ENCODE measurements at places on chromosomes 4 and X.
A peak's percentile ranks its signal among the peaks of the same experiment; 100 is the strongest.

DNA sequence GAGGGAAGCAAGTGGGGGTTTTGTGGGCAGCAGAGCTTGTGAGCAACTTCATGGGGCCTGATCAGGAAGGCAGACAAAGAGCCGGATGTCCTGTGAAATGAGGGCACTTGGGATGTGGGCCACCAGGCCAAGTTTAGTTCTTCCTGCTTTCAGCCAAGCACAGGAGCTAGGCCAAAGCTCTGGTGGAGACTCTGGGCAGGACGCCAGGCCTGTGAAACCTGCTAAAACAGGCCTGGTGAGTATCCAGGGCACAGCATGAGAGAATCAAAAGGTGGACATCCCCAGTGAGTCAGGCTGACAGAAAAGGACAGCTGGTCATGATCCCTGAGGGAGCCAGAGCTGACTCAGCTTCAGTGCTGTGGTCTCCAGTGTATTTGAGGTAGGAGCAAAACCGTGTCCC is 95.7 kb downstream of the NPNT start:
- peak; percentile 76 for DNase-seq

GRCh38 chr4:85826060-85826678 is 351.2 kb downstream of the ARHGAP24 start:
- DNase-seq, result peak; percentile 83

- DNase-seq, result no peak
Observed at GRCh38 chr4:188722911-188723310, 583.7 kb downstream of the TRIML1 start.

- DNase-seq, result no peak
Observed at GRCh38 chrX:25427873-25428555, 412.2 kb upstream of the ARX start.

DNA sequence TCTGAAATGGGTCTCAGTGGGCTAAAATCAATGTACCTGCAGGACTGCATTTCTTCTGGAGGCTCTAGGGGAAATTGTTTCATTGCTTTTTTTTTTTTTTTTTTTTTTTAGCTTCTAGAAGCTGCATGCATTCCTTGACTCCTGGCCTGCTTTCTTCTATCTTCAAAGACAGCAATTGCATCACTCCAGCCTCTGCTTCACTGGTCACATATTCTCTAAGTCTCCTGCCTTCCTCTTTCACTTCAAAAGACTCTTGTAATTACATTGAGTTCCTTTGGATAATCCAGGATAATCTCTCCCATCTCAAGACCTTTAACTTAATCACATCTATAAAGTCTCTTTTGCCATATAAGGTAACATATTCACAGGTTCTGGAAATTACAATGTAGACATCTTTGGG is 11.3 kb upstream of the PCYT1B start:
- no peak for DNase-seq

GRCh38 chrX:16394290-16394689 is 227.0 kb downstream of the MAGEB17 start:
- DNase-seq, result peak; percentile 8

DNA sequence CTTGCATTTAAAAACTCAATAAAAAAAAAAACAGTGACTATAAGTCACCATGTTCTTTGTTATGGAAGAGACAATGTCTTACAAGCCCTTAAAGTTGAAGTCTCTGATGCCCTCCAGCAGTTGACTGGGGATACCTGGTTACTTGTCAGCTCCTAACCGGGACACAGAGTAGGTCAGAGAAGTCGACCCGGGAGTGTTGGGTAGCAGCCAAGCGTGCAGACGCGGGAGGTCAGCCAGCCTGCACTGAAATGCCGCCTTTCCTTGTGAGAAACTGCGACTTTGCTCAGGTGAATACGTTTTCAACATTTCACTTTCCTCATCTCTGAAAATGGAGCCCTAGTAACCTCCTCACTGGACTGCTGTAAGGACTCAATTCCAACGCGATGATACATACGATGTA is 81.8 kb downstream of the F11 start:
- no peak for DNase-seq

GRCh38 chr4:125184116-125184515 is 130.6 kb upstream of the FAT4 start:
- DNase-seq, result peak; percentile 4

- no peak for DNase-seq
Observed at GRCh38 chrX:121010218-121010617, 24.7 kb upstream of the CT47A1 start.

GRCh38 chrX:108299704-108300103 is 138.5 kb downstream of the COL4A6 start:
- no peak for DNase-seq

- DNase-seq, result no peak
Observed at GRCh38 chr4:12116009-12116552, 687.4 kb upstream of the HS3ST1 start.

GRCh38 chrX:63656871-63657580 is 128.0 kb downstream of the ARHGEF9 start:
- peak; percentile 92 for DNase-seq

GRCh38 chrX:130502016-130502570 is 100.3 kb downstream of the RBMX2 start:
- no peak for DNase-seq

DNA sequence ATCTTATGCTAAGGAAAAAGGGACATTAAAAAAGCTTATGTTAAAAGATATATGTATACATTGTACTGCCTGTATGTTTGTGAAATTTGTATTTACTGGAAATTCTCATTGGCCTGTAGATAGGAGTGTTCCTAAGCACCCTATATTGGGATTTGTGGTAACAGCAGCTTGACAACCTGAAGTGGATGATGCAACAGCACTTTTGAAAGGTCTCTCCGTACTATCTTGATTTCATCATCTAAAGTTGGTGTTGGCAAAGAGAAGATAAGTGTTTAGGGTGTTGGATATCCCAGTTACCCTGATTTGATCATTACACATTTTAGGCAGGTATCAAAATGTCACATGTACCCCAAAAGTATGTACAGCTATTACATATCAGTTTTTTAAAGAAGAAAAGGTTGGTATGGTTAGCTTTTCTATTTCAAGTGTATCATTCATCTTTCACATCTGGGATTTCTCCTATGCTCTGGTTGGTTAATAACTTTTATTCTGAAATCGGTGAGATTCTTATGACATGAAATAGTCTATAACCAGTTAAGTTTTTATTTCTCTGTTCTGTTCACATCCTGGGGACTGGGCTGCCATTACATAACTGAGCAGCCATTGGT is 10.3 kb downstream of the HADH start:
- DNase-seq, result no peak

GRCh38 chrX:65688403-65688871 is 21.0 kb downstream of the MSN start:
- DNase-seq, result peak; percentile 70

- DNase-seq, result no peak
Observed at GRCh38 chr4:84596826-84597225, 13.9 kb downstream of the CDS1 start.

GRCh38 chr4:14309431-14309830 is 681.9 kb upstream of the BOD1L1 start:
- no peak for DNase-seq

DNA sequence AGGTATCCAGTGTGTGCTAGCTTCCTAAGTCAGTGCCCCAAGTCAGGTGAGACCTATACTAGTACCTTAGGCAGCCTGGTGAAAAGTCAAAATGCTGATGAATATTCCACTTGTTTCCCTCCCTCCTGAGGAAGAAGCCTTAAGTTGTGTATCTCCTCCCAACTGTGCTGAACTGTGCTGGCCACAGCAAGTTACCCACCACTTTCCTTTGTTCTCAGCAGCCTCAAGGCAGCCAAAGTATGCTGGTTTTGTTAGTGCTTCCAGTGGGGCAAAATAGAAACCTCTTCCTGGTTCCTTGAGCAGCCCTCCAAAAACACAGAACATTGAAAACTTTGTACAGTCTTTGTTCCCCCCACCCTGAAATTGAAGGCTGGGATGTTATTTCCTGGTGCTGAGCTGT is 13.9 kb downstream of the ATG4A start:
- DNase-seq, result no peak

DNA sequence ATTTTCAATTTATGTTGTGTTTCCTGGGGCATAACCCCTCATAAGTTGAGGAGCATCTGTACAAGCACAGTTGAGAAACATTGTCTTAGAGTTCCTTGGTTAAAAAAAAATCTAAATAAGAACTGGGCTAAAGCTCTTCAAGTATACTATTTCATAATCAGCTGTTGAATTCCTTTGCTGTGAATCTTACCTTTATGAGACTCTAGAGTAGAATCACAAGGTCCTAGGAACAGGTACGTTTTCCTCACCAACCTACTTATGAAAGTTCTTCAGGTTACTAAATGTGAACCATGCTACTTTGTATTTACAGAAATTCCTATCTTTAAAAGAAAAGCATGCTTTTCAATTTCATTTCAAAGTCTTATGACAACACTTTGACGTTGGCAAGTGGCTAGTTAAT is 20.9 kb upstream of the SOD3 start:
- peak; percentile 29 for DNase-seq

DNA sequence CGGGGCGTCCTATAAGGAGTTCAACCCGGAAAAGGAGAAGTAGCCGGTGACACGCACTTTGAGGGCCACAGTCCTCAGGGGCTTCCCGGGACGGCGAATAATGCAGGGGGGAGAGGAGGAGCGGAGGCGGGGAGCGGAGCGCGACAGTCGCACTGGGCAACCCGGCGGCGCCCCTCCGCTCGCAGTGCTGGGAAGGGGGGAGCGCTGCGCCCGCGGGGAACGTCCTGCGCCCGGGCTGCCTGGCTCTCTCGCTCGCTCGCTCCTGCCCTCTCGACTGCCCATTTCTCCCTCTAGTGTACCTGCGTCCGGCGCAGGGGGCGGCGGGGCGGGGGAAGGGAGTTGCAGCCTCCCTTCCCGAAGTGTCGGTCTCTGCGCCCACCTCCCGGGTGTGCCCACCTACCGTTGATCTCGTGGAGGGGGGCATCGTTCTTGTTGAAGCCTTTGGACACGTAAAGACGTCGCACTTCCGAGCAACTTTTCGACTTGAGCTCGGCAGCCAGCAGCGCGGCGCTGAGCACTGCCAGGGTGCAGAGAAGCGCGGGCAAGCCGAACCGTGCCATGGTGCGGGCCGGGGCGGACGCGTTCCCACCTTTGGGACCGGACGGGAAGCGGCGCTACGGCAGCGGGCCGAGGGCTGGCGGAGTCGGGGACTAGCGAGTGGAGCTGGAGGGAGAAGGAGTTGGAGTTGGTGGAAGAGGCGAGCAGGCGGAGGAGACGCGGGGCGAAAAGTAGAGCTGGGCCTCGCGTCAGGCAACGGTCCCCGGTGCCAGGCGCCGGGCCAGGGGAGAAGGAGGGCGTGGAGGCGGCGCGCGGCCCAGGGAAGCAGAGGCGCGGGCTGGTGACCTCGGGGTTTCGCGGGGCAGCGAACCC is 648 bp downstream of the GPC4 start:
- no peak for DNase-seq

DNA sequence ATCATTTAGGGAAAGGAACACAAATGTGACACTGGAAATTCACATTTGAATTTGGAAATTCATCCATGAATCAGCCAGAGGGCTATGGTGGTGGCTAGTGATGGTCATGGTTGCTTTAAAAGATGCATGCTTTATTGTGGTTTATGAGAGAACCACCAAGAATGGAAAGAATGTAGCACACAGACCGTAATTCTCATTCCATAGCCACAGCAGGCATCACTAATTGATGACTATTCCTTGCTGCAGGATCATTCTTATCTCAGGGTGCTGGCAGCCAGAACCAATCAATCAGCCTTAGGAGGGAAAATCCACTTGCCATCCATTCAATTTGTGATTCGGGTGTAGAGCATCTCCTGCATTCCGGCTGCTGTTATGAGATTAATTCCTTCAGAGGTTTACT is 115.6 kb downstream of the DHRSX start:
- DNase-seq, result peak; percentile 88

DNA sequence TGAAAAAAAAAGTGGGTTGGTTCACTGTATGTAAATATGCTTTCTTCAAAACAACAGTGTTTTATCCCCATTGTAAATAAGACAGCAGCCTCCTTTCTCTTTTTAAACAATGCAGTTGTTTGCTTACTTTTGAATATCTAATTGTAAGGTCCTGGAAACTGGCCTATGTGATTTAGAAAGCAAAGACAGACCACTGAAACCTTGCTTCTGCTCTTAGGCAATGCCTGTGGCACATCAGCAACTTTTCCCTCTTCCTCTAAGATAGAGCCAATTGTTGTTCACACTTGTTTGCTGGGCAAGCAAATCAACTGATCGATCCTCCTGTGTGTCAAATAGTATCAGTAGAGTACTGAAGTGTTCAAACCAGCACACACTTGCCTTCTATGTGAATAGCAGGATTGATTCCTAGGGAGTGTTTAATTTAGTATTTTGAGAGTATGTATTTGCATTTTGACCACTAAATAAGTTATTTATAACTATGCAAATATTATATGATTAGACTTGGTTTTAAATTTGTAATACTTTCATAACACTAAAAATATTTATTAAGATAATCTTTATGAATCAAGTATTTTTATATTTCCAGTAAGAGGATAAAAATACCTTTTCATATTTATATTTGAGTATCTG is 55.4 kb upstream of the GRPR start:
- DNase-seq, result no peak

- peak; percentile 27 for DNase-seq
Observed at GRCh38 chr4:80608281-80608980, 272.9 kb downstream of the CFAP299 start.

- peak; percentile 96 for DNase-seq
Observed at GRCh38 chrX:119410027-119410819, 11.1 kb downstream of the SLC25A43 start.

- no peak for DNase-seq
Observed at GRCh38 chr4:108203377-108203776, 34.6 kb upstream of the LEF1 start.

- peak; percentile 43 for DNase-seq
Observed at GRCh38 chr4:10160281-10160856, 43.8 kb upstream of the WDR1 start.

DNA sequence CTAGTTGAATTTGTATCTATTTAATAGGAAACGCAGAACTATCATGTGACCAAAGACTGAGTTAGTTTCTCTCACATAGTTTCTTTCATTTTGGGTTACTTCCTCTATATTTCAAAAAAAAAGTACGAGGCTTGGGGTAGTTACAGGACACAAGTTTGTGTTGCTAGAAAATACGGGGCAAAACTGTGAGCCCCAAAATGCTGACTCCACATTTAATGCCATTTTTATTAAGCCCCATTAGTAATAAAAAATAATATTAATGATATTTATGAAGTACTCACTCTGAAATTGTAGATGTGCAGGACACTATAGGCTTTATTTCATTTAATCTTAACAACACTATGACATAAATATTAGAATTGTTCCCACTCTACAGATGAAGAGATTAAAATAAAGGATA is 268.6 kb downstream of the DTHD1 start:
- no peak for DNase-seq

GRCh38 chr4:45931154-45931553 is 192.7 kb downstream of the GABRG1 start:
- DNase-seq, result no peak

- DNase-seq, result no peak
Observed at GRCh38 chrX:134632355-134632754, 25.9 kb downstream of the PLAC1 start.

- no peak for DNase-seq
Observed at GRCh38 chr4:11843927-11844326, 415.2 kb upstream of the HS3ST1 start.

DNA sequence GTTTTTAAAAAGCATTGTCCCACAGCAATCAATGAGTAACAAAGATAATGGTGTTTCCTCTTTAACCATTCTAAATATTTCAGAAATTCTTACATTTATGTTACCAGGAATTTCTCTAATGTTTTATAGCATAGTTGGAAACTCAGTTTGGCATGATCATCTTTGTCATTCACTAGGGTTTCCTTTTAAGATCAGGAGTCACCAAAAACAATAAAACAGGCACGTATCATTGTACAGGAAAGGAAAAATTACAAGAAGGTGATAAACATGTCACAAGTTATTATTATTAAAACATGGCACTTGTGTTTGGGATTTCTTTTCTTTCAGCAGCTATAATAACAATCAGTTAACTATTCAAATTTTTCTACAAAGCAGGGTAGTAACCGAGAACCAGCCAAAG is 84.0 kb downstream of the SLC10A7 start:
- DNase-seq, result peak; percentile 58
